ENCODE measurements at places on chromosomes 5 and 9.

DNA sequence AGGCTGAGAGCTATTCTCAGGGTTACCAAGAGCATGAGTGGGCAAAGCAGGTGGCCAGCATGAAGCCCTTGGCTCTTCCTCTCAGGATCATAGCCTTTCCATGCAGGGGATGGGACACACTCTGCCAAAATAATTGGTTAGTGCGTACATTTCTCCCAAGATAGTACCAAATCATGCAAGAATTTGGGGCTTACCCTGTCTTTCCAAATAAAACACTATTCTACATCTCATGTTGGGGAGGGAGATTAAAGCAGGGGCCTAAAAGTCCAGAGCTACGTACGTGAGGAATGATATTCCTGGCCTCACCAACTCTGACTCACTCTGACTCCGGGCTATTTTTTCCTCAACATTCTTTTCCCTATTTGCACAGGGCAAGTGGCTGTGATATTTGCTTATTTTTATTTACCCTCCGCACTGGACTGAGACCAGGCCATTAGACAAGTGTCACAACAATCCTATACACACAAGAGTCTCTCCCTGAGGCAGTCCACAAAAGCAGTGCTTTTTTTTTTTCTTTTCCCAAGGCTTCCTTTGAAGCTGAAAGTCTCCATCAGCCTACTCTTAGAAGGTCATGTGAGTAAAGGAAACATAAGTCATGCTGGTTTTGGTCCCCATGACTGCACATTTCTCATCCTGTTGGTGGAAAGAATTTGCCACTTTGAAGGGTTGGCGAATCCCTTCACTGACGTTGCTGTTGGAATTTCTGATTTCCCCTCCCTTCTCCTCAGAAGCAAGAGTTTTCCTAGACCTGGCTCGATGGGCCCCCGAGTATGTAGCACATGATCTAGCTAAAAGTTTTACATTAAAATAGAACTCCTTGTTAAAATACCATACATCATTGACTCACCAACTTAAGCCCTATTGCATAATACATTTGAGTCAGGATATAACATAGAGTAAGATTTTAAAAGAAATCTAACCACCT lies 40.0 kb downstream of the TMEM252 start:
- DNase-seq = no peak

- DNase-seq = no peak
Measured at GRCh38 chr5:159824188-159825161, 91.8 kb upstream of the ADRA1B start.

- DNase-seq = no peak
Measured at GRCh38 chr9:93244510-93245436, 60.8 kb downstream of the WNK2 start.

DNA sequence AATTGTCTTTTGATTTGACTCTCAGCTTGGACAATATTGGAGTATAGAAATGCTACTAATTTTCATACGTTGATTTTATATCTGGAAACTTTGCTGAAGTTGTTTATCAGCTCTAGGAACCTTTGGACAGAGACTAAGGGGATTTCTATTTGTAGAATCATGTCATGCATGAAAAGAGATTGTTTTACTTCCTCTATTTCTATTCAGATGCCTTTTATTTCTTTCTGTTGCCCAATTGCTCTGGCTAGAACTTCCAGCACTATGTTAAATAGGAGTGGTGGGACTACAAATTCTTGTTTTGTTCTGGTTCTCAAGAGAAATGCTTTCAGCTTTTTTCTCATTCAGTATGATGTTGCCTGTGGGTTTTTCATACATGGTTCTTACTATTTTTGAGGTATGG lies 112.8 kb upstream of the CDH12 start:
- no peak for DNase-seq

DNA sequence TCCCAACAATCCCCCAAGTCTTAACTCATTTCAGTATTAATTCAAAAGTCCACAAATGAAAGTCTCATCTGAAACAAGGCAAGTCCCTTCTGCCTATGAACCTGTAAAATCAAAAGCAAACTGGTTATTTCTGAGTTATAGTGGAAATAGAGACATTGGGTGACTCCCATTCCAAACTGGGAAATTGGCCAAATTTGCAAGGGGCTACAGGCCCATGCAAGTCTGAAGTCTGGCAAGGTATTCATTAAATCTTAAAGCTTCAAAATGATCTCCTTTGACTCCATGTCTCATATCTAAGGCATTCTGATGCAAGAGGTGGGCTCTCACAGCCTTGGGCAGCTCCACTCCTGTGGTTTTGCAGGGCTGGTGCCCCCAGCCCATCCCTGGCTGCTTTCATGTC lies 167.9 kb downstream of the HTR1A start:
- no peak for DNase-seq

GRCh38 chr5:177325868-177326381 lies 14.2 kb upstream of the MXD3 start:
- no peak for DNase-seq

DNA sequence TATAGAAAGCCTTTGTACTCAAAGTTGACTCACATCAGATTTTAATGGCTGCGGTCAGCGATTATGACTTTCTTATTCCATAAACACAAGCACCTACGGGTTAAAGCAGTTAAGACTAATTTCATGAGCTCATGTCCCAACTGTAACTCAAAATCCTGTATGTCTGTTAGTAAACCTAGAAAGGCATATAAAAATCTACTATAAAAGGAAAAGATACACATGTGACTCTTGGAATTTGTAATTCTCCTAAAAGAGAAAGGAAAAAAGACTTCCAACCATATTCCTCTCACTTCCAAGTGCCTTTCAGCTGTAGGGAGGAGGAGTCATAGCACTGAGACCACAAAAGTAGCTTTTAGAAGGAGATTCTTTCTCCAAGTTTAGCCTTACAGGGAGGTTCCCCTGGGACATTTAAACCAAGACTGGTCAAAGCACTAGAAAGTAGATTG lies 129.1 kb downstream of the EBF1 start:
- DNase-seq = no peak
